ENCODE measurements at places on chromosomes 16 and 17. TPM values are rescaled to one million over a fixed set of nuclear protein-coding genes. Genes with fewer than 3 reads are reported as not detected.

The ABCC11 gene
- polyA plus RNA-seq = not detected

The ICAM2 gene
- 40.1 TPM for polyA plus RNA-seq

- peak; percentile 41 for DNase-seq
Observed at GRCh38 chr17:33964344-33964979, 290.6 kb upstream of the CCL2 start.

DNA sequence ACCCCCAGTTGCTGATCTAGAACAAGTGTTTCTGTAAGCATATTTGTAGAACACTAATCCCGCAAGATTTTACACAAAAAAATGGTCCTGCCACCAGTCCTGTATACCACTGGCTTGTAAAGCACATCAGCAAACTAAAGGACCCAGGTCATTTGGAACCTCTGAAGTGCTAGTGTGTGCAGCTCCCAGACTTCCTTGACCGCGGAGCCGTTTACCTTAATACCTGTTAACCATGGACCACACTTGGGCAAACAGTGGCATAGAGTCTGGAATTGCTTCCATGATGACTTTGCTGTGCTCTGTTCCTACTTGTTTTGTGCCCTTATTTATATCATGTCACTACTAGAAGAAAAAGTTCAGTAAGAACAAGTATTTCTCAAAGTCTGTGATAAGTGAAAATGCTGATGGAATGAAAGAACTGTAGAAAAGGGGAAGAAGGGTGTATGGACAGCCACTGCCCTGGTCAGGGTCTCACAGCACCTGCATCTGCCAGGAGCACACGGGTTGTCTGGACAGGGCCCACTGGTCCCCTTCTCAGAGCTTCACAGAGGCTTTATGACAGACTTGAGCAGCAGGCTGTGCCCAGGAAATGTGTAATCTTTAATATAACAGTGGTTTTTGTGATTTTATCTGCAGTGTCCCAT lies 29.3 kb downstream of the ALDH3A2 start:
- DNase-seq = no peak

DNA sequence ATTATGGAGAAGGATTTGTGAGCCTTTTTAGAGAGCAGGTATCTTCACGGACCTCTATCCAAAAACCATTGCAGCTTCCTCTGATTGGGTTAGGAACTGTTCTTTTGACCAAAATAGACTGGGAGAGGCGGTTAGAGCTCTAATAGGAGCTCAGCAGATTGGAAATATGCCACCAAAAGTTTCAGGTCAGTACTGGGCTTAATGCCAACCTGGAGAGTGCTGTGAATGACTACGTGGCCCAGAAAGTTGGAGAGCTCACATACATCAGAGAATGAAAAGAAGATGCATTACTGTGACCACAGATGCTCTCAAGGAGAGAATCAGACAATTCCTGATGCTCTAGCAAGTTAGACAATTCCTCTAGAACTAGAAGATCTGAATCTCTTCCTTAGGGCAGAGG lies 86.5 kb downstream of the ABCA8 start:
- DNase-seq = no peak

- no peak for DNase-seq
Observed at GRCh38 chr16:89187770-89188392, 12.5 kb downstream of the SLC22A31 start.

DNA sequence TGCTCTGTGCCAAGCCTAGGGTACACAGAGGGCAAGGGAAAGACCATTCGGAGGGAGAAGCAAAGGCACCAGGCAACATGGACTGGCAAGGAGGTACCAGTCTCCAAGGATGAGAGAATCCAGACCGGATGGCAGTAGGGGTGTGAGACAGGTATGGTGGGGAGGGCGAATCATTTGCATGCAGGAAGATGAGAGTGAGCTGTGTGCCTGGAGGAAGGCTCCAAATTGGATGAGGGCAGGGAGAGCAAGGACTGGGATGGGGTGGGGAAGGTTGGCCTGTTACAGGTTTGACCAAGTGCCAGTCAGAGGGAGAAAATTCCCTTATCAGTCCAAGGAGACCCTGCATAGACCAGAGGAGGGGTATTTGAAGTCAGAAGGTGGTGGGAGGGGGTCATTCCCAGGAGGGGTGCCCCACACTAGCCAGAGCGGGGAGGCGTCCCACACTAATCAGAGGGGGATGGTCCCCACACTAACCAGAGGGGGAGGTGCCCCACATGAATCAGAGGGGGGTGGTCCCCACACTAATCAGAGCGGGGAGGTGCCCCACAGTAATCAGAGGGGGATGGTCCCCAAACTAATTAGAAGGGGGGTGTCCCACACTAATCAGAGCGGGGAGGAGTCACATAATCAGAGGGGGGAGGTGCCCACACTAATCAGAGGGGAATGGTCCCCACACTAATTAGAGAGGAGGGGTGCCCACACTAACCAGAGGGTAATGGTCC lies 737 bp downstream of the CANT1 start:
- DNase-seq = no peak

GRCh38 chr17:48954300-48954755 lies 9.7 kb upstream of the SNF8 start:
- peak; percentile 71 for DNase-seq

GRCh38 chr17:41625602-41626001 lies 1.2 kb upstream of the KRT17 start:
- no peak for DNase-seq

GRCh38 chr16:84677849-84678248 lies 22.0 kb upstream of the USP10 start:
- DNase-seq = no peak

GRCh38 chr16:85354686-85355514 lies 242.6 kb upstream of the CIBAR2 start:
- DNase-seq = no peak

GRCh38 chr17:65712383-65713267 lies 151.2 kb upstream of the AXIN2 start:
- no peak for DNase-seq

DNA sequence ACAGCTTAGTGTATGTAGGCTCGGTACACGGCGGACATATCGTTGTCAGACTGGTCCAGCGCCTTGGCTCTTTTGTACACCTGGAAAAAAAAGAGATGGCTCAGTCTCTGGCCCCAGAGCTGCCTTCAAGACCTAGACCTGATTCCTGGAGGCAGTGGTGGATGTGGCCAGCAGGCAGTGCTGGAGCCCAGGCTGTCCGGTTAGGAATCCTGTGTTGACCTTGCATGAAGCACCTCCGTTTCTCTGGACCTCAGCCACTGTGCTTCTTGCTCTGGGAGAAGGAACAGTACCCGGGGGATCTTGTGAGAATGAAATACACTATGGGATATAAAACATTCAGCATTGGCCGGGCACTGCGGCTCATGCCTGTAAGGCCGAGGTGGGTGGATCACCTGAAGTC lies 2.8 kb upstream of the ROGDI start:
- no peak for DNase-seq

GRCh38 chr17:27596096-27596495 lies 34.9 kb upstream of the LGALS9 start:
- DNase-seq = no peak

GRCh38 chr17:50816771-50817751 lies 18.3 kb upstream of the WFIKKN2 start:
- DNase-seq = peak; percentile 57

DNA sequence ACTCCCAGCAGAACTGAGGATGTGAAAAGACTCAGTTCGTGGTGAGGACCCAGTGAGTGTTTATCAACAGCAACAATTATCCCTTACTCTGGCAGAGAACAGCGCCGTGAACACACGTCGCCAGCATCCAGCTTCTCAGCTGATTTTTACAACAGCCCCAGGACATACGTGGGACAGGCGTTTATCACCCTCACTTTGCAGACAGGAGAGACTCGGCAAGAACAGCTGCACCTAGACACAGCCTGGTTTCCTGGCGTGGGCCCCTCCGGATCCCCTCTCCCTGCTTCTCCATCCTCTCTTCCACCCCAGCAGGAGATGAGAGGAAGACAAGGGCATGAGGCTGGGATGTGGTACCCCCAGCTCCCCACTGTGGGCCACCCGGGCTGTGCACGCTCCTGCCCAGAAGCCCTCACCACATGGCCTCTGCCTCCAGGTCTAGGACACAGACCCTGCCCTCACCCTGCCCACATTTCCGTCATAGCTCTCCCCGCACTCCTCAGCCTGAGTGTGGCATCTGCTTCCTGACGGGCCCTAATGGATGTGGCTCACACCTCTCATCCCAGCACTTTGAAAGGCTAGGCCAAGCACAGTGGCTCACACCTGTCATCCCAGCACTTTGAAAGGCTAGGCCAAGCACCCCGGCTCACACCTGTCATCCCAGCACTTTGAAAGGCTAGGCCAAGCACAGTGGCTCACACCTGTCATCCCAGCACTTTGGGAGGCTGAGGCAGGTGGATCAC lies 17.5 kb downstream of the ABR start:
- DNase-seq = no peak

GRCh38 chr16:70267516-70267915 lies 15.8 kb upstream of the EXOSC6 start:
- DNase-seq = peak; percentile 62

The FAM171A2 gene
- polyA plus RNA-seq = 3.1 TPM

- DNase-seq = peak; percentile 61
Observed at GRCh38 chr17:57671667-57672632, 73.1 kb downstream of the CCDC182 start.

- DNase-seq = no peak
Observed at GRCh38 chr16:47590472-47590871, 129.3 kb downstream of the PHKB start.

GRCh38 chr16:73356401-73357079 lies 308.6 kb upstream of the ZFHX3 start:
- DNase-seq = no peak

DNA sequence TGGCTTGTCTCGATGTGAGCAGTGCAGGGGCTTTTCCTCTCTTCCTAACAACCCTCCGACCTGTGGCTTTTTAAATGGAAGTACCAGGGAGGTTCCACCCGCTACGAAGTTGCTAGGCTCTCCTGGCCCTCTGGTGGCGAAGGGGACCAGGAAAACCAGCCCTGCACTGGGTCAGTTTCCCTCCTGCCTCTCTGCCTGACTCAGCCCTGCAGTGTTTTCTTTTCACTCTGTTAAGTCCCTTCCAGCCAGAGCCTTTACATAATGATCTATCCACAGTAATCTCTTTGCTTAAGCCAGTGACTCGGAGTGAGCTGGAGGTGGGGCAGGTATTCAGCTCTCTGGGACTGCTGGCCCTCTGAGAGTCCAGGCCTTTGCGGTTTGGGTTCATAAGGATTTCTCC lies 331.3 kb upstream of the EEF2KMT start:
- no peak for DNase-seq

The KIF19 gene
- 4.5 TPM for polyA plus RNA-seq

Data from small intestine (tissue), 16 donors.